Anterior cingulate cortex (tissue), 58 donors: ENCODE measurements at places on chromosomes 11 and 22.

DNA sequence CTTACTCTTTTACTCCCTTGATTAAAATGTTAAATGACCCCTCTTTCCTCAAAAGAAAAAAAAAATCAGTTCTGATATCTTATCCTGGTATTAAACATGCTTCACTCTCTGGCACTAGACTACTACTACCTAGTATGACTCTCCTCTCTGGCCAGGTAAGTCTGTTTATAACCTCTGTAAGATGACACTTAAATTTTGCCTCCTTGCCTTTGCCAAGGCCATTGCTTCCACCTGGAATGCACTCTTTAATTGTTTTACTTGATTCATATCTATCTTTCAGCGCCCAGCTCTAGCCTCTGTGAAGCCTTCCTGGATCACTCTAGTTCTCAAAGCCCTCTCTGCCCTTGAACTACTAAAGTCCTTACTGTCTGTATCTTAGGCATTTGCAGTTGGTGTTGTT is 170.4 kb downstream of the ETS1 start:
- no peak for DNase-seq

GRCh38 chr11:44834846-44835245 is 108.1 kb downstream of the TSPAN18 start:
- no peak for DNase-seq

DNA sequence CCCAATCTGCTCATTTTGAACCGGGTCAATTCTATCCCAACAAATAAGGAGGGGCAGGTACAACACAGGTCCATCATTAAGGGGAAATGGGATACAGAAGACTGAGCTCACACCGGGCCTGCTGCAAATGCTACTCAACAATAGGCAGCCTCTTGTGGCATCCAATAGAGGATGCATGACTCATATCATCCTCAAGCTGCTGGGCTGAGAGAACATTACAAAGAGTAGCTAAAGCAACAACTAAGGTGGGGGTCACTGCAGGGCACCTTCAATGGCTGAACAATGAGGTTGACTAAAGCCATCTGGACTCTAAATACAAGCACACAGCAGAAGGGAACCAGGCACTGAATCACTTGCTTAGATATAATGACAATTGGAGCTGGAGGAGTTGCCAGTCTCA is 130.1 kb upstream of the SYN3 start:
- DNase-seq, result no peak

- no peak for DNase-seq
Measured at GRCh38 chr22:17846326-17846992, 72.2 kb upstream of the BID start.

- DNase-seq, result no peak
Measured at GRCh38 chr11:22957786-22958185, 97.5 kb upstream of the CCDC179 start.

GRCh38 chr22:50483977-50484853 is 2.4 kb upstream of the MIOX start:
- no peak for DNase-seq

DNA sequence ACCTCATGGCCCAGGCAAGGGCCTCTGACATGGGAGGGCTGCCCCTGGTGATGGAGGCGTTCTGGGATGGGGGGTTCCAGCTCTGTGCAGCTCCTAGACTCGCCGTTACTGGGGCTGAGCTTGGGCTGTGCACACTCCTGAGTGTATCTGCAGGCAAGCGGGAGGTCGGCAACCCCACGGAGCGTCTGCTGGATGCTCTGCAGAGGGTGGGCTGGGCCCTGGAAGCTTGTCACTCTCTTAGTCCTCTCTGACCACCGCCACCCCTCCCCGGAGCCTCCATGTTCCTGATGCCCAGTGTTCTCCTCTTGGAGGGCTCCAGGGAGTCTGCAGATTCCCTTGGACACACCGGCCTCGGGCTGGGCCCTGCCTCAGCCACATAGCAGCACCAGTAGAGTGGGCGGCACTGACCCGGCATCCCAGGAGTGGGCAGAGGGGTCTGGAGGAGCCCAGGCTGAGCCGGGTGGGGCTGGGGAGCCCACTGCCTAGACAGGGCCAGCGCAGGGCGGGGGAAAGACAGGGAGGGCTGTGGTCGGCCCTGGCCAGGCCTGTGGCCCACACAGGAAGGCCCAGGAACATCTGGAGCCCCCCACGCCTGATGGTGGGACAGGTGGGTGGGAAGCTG is 20.6 kb upstream of the MUC5B start:
- no peak for DNase-seq

- DNase-seq, result no peak
Measured at GRCh38 chr11:2190657-2191471, 19.2 kb upstream of the TH start.

- no peak for DNase-seq
Measured at GRCh38 chr11:27949951-27950738, 157.8 kb downstream of the KIF18A start.

DNA sequence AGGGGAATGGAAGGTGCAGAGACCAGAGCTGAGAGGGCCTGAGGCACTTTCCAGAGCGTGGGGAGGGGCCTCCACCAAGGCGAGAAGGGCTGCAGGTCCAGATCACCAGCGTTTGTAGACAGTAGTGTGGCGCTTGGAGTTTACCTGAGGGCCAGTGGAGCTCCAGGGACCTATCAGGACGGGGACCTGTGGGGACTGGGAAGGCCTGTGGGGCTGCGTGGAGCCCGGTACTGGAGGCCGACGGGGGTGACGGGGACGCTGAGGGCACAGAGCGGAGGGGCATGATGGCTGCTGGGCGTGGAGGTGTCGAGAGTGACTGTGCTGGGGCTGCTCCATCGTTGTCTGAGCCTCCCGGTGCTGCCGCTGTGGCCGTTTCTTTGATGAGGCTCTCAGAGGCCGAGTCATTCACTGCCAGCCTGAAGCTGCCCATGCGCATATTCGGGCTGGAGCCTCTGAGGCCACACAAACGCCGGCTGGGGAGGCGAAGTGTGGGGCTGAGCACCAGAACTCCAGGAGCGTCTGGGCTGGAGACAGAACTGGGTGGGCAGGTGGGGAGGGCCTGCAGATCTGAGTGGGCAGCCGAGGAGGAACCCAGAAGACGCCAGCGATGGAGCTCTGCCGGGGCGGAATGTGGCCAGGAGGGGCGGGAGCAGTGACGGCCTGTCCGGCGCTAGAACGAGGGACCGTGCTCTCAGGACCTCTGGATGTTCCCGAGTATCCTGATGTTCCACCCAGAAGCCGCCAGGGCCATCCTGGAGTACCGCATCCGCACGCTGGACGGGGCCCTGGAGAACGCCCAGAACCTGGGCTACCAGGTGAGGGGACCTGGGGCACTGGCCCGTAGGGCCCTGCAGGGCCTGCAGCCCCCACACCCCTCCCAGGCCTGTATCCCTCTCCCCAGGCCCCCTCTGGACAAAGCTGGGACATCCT is 2.6 kb downstream of the PGGHG start:
- DNase-seq, result no peak

GRCh38 chr11:64771861-64772260 is 6.5 kb downstream of the SF1 start:
- DNase-seq, result no peak

GRCh38 chr22:29831958-29832357 is 6.1 kb downstream of the ASCC2 start:
- DNase-seq, result no peak

- no peak for DNase-seq
Measured at GRCh38 chr11:16193897-16194381, 162.4 kb downstream of the SOX6 start.

- no peak for DNase-seq
Measured at GRCh38 chr11:74546752-74547151, 45.6 kb upstream of the POLD3 start.

DNA sequence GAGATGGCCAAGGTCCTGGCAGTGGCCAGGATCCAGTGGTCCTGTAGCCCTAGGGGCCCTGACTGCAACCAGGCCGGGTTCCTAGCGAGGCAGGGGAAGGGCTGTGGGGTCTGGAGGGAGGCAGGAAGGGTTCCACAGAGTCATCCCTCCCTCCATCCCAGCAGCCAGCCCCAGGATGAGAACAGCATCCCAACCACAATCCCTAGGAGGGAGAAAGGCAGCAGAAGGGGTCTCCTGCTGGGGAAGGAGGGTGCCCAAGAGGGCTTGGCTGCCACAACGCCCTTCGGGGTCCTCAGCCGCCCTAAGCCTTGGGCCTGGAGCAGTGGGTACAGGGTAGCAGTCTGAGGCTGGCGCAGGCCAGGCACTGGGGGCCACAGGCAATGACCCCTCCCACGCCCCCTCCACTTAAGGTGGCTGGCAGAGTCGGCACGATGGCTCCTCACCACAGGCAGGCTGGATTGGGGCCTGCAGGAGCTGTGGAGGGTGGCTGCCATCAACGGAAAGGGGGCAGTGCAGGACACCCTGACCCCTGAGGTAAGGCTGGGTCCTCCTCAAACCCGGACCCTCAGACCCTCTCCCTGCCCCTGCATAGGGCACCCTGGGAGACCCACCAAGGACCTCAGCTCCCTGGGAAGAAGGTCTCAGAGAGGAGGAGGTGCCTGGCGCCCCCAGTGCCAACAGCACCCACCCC is 7.2 kb downstream of the SLC22A12 start:
- no peak for DNase-seq

DNA sequence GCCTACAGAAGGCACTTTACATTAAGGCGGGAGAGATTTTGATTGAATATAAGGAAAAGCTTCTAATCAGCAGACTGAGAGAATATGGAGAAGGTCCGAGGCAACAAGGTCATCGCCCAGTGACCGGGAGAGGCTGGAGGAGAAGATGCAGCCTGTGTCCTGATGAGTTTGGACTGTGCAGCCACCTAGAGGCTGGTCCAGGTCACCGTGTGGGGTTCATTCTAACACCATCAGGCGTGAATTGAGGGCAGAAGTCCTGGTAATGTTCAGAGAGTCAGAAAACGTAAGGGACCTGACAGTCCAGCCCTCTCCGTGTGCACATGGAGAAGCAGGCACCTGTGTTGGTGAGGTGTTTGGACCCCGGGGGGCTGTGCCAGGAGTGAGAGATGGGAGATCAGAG is 102.7 kb downstream of the FEZ1 start:
- DNase-seq, result no peak

DNA sequence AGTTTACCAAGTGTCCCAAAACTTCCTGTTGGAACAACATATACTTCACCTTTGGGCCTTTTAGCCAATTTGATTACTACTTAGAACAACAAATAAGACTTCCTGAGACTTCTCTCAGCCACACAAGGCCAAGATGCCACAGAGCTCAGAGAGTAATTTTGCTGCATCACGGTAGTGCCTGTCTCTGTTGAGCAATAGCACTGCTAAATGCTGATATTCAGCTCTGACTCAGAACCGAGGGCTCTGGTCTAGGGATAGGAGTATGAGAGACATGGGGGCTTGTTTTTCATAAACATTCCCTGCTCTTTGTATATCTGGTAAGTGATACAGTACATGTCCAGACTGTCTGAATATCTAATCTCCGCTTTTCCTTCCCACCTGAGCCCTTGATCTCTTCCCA is 260.4 kb upstream of the ARHGAP20 start:
- no peak for DNase-seq

DNA sequence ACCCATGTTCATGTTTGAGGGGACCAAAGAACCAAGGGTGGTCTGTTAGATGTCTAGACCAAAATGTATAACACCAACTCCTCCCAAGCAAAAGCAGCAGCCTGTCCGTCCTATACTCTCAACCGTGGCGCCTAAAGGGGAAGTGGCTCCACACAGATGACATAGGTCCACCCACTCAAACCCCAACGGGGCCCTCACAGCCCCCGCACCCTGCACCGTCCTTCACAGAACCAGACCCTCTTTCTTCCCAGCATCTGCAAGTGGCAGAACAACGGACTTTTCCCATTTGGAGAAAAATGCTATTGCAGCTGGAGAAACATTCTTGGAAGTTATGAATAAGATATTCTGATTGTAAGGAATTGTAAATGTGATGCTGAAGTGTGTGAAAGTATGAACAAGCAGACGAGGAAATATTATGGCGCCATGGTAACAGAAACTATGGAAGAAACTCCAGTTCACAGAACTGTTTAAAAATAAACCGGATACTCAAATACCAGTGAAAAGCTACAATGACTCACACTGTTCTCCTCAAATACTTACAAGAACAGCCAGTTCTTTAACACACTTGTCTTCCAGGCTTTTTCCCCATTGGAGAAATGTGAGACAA is 76.5 kb upstream of the ARFGAP3 start:
- DNase-seq, result no peak

- peak; percentile 61 for DNase-seq
Measured at GRCh38 chr11:77472991-77473800, 698 bp downstream of the PAK1 start.

DNA sequence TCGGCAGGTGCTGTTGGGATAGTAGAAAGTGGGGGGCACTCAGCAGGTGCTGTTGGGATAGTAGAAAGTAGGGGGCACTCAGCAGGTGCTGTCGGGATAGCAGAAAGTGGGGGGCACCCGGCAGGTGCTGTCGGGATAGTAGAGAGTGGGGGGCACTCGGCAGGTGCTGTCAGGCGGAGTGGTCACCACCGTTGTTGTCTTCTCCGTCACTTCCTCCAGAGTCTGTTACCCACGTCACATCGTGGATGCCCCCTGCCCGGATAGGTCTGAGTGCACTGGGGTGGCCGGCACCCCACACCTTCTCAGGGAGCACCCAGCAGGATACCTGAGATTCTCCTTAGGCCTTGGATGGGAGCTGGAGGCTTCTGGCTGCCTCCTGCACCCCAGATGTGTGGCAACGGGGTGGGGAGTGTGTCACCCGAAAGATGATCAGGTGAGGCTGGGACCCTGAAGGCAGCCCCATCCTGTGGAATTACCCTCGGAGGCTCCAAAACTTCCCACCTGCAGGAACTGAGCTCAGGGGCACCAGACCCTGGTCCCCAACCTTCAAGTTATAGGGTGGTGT is 24.1 kb upstream of the KRTAP5-7 start:
- DNase-seq, result no peak

- no peak for DNase-seq
Measured at GRCh38 chr11:10076458-10077141, 217.4 kb downstream of the SBF2 start.

DNA sequence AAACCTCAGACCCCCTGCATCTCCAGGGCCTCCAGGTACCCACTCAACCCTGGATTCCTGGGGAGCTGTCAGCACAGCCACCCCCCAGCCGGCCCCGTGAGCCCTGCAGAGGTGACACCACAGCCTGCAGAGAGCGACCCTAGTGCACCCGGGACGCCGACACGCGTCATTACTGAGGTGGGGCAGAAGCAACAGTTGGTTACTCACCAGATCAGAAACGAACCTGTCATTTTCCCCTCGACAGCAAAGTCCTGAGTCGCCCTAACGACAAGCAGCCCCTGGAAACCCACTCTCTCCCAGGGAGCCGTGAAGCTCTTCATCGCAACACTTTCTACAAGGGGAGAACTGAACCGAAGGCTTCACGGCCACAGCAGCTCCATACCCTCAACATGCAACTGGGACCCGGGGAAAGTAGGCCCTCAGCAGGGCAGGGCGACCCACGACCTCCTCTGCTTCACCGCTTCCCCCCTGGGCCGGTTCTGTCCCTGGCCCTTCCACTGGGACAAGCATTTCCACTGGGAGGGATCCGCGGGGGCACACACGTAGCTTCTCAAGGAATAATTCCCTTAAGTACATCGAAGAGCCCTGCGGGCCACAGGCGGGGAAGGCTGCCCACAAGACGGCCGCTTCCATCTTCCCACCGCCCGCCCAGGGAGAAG is 1.6 kb downstream of the BRD1 start:
- DNase-seq, result no peak

DNA sequence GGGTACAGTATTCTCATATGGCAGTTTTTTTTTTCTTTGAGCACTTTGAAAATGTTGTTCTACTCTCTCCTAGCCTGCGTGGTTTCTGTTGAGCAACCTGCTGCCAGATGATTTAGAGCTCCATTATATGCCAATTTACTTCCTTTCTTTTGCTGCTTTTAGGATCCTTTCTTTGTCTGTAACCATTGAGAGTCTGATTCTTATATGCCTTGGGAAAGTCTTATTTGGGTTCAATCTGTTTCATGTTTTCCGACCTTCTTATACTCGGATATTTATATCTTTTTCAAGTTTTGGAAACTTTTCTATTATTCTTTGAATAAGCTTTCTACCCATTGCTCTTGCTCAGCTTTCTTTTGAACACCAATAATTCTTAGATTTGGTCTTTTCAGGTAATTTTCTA is 138.1 kb upstream of the RAG2 start:
- DNase-seq, result no peak
